GF-D8 (cell line): ENCODE measurements at places on chromosomes 5 and 9.

DNA sequence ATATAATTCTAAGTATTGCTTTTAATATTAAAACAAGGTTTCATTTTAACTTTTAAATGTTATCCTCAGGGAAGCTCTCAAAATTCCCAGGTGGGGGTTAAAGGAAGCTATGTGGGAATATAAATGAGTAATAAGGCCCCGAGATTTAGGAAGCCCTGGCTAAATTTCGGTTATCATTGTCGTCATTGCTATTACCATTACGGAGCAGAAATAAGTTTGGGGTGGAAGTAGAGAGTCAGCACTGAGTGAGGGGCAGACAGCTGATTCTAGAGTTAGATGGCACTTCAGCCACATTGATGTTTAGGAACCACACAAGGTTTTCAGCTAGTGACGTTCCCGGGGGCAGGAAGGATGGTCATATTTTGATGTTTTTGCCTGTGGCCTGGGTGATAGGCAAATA is 74.9 kb downstream of the NREP start:
- DNase-seq: no peak

GRCh38 chr9:78923966-78924659 is 627.2 kb downstream of the PSAT1 start:
- no peak for DNase-seq

DNA sequence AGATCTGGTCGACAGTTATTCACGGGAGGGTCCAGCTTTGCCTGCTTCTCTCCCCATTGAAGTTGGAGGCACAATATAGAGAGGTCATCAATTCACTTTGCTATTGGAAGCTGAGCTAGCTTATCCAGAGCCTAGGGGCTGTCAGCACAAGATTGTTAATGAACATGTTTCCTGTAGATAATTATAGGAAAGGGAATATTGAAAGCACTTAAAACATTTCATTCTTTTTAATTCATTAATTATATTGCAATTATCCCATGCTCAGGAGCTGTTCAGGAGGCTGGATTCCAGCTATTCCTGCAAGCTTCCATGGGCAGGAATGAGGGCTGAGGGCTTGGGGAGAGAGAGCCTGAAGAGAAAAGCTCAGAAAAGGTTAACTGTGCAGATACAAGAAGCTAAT is 153.1 kb upstream of the BRINP1 start:
- no peak for DNase-seq

DNA sequence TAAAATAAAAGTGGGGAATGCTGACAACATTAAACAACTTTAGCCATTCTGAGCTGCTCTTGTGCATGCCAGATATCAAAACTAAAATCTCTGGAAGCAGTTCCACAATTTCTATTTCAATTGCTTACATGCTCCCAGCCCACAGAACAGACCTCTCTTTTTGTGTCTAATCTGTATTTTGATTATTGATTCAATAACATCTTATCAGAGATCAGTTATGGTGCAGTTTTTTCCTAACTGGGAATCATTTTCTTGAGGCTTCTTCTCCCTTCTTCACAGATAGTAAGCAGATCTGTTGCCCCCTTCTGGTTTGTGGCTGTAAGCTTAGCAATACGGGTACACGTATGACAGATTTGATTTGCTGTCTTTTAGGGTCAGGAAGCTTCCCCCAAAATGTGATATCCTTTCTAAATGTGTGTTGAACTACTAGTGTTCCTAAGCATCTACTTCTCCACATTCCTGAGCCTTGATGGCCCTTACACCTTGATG is 39.4 kb downstream of the MRPS27 start:
- DNase-seq: no peak
